ENCODE measurements at places on chromosomes 6 and 20. TPM values are rescaled to one million over a fixed set of nuclear protein-coding genes. Genes with fewer than 3 reads are reported as not detected.

- no peak for DNase-seq
- no peaks in the 10 kb centered on the region for H3K4me1 ChIP-seq
- no peak overlapping the region for H3K4me3 ChIP-seq
- H3K27ac ChIP-seq = no peak overlapping the region
- no peaks in the 10 kb centered on the region for H3K36me3 ChIP-seq
- H3K27me3 ChIP-seq = no peaks in the 10 kb centered on the region
Measured at GRCh38 chr6:82761674-82762345, 303.8 kb downstream of the UBE3D start.

DNA sequence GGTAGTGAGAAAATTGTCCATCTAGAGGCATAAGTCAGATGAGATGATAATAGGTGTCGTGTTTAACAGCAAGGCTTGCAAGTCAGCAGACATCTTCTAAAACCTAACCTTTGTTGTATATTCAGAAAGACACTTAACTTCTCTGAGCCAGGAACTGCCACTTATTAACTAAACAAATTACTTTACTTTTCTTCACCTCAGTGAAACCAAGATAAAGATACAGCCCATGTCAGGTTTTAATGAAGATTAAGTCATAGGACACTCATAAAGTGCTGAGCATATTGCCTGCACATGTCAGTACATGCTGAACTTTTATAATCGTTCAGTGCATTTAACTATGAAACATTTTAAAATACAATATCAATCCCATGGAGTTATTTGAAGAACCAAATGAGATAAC lies 286.8 kb downstream of the NKAIN2 start:
- H3K4me1 ChIP-seq = no peaks in the 10 kb centered on the region
- no peak for DNase-seq
- H3K27me3 ChIP-seq = no peaks in the 10 kb centered on the region
- H3K36me3 ChIP-seq = no peaks in the 10 kb centered on the region
- no peak overlapping the region for H3K4me3 ChIP-seq

DNA sequence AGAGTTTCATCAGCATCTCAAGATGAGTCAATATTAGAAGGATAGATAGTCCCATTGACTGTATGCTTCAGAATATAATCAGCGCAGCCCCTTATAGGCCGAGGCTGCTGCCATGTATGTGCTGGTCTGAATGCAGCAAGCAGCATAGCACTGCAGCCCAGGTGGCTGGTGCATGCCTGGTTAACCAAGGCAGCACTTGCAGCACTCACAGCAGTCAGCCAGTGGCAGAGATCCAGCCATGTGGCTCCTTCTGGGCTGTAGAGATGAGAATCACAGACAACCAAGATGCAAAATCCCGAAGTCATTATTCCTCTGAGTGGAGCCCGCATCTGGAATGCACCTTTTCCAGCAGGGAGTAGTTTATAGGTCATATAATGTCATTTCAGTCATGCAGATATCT lies 251.9 kb downstream of the UST start:
- no peaks in the 10 kb centered on the region for H3K36me3 ChIP-seq
- no peak overlapping the region for H3K27ac ChIP-seq
- no peak for DNase-seq

- H3K36me3 ChIP-seq = peaks cover 30% of the 10 kb centered on the region
- no peak overlapping the region for H3K4me3 ChIP-seq
- DNase-seq = no peak
- no peak overlapping the region for H3K27ac ChIP-seq
- peaks cover 6% of the 10 kb centered on the region for H3K4me1 ChIP-seq
Measured at GRCh38 chr20:35462351-35462750, 7.0 kb downstream of the CEP250 start.

GRCh38 chr6:15263780-15264374 lies 18.0 kb downstream of the JARID2 start:
- no peaks in the 10 kb centered on the region for H3K36me3 ChIP-seq
- H3K4me3 ChIP-seq = no peak overlapping the region
- H3K27ac ChIP-seq = no peak overlapping the region
- no peak for DNase-seq
- H3K27me3 ChIP-seq = no peaks in the 10 kb centered on the region

DNA sequence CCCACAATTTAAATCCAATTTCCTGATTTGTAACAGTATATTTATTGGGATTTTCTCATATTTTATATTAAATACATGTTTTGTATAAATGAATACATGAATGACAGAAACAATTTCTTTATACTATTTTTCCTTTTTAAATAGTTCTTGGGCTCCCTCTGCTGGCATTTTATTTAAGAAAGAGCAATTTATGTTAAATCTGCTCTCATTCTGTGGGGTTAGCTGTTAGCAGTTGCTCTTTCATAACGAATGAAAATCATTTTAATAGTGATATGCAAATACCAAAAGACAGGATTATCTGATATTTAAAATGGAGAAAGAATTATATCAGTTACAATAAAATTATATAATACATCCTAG lies 118.3 kb downstream of the RALGAPA2 start:
- H3K27ac ChIP-seq = no peak overlapping the region
- peaks cover 9% of the 10 kb centered on the region for H3K36me3 ChIP-seq
- H3K27me3 ChIP-seq = no peaks in the 10 kb centered on the region
- no peak for DNase-seq
- no peaks in the 10 kb centered on the region for H3K4me1 ChIP-seq

The TBXT gene
- not detected for total RNA-seq

The ULBP1 gene
- 0.14 TPM for total RNA-seq
